ENCODE measurements at places on chromosomes 6 and 20. TPM values are rescaled to one million over a fixed set of nuclear protein-coding genes. Genes with fewer than 3 reads are reported as not detected.

The LIN28B gene
- not detected for total RNA-seq

The CCND3 gene
- total RNA-seq = 149 TPM

The SDHAF4 gene
- 7.9 TPM for total RNA-seq

The MBOAT1 gene
- 5.8 TPM for total RNA-seq

The EMILIN3 gene
- 2.3 TPM for total RNA-seq

The HIVEP2 gene
- 21.8 TPM for total RNA-seq

The OR12D3 gene
- total RNA-seq = not detected

The DYNLT2 gene
- 1.5 TPM for total RNA-seq

The SLC32A1 gene
- total RNA-seq = not detected

The RIN2 gene
- total RNA-seq = 80.3 TPM

The CST1 gene
- not detected for total RNA-seq

The ZC2HC1B gene
- total RNA-seq = not detected

The OVOL2 gene
- total RNA-seq = 22.9 TPM

The ZC3H12D gene
- total RNA-seq = 0.58 TPM

The CCM2L gene
- 4.3 TPM for total RNA-seq

The TRIM40 gene
- total RNA-seq = not detected

The ID1 gene
- total RNA-seq = 263 TPM

The SAMD5 gene
- 0.38 TPM for total RNA-seq

The EDN1 gene
- total RNA-seq = 17.1 TPM

The CD109 gene
- 26.1 TPM for total RNA-seq

The LINC00237 gene
- total RNA-seq = 0.32 TPM

The ACAT2 gene
- total RNA-seq = 31.5 TPM

The COL20A1 gene
- total RNA-seq = not detected

The TFAP2D gene
- total RNA-seq = not detected

The PNISR gene
- total RNA-seq = 56.1 TPM

The CRISP3 gene
- total RNA-seq = 4.1 TPM

The CDH26 gene
- 1.1 TPM for total RNA-seq

The NFATC2 gene
- total RNA-seq = 4.0 TPM

The TDRD6 gene
- 0.59 TPM for total RNA-seq

The MAFB gene
- total RNA-seq = 40.4 TPM

The CCN6 gene
- total RNA-seq = 2.9 TPM

The PRPH2 gene
- total RNA-seq = 0.16 TPM

The TTK gene
- 4.5 TPM for total RNA-seq

The NQO2 gene
- 39.4 TPM for total RNA-seq

The EFCAB8 gene
- not detected for total RNA-seq

The MOG gene
- total RNA-seq = not detected

The GABRR2 gene
- not detected for total RNA-seq

The SGK1 gene
- 919 TPM for total RNA-seq

The CLPSL2 gene
- total RNA-seq = not detected

The PCSK2 gene
- total RNA-seq = 18.1 TPM

The ZSCAN16 gene
- 6.0 TPM for total RNA-seq

The MUC21 gene
- total RNA-seq = not detected
